ENCODE measurements at places on chromosomes 11 and 22.
A peak's percentile ranks its signal among the peaks of the same experiment; 100 is the strongest.

DNA sequence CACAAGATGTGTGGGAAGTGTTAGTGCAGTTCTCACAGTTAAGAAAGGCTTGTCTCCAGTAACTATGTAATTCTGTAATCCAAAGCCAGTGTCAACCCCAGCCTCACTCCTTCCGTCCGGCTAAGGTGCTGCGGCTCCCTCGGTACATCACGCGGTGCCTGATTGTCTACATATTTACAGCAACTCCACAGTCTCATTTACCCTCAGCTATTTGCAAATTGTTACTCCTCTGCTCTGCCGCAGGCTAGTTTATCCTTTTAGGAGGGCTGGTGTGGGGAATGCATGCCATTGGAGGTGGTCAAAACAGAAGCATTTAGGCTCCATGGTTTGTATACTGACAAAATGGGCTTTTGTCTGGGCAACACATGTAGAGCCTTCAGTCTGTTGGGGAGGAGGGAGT lies 358.3 kb downstream of the METTL15 start:
- DNase-seq, result no peak

- DNase-seq, result peak; percentile 93
These were observed 41.0 kb upstream of the MS4A8 start for GRCh38 chr11:60658409-60658808.

GRCh38 chr11:64838600-64839334 lies 5.7 kb downstream of the CDC42BPG start:
- DNase-seq, result no peak

- no peak for DNase-seq
These were observed 16.5 kb upstream of the APOBEC3A start for GRCh38 chr22:38940811-38941384.

DNA sequence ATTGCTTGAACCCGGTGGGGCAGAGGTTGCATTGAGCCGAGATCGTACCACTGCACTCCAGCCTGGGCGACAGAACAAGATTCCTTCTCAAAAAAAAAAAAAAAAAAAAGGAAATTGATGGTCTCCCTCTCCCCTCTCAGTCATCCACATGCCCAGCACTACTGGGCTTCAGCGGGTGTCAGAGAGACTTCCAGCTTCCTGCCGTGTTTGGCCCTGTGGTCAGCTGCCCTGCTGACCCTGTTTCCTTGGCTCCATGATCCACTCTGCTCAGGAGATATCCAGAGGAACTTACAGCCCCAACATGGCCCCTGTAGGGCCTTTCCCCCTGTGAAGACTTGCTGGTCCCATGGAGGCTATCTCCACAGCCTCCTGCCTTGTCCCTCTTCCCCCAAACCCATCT lies 6.1 kb upstream of the PNPLA3 start:
- DNase-seq, result no peak

GRCh38 chr11:3201677-3202181 lies 16.9 kb downstream of the MRGPRG start:
- no peak for DNase-seq

DNA sequence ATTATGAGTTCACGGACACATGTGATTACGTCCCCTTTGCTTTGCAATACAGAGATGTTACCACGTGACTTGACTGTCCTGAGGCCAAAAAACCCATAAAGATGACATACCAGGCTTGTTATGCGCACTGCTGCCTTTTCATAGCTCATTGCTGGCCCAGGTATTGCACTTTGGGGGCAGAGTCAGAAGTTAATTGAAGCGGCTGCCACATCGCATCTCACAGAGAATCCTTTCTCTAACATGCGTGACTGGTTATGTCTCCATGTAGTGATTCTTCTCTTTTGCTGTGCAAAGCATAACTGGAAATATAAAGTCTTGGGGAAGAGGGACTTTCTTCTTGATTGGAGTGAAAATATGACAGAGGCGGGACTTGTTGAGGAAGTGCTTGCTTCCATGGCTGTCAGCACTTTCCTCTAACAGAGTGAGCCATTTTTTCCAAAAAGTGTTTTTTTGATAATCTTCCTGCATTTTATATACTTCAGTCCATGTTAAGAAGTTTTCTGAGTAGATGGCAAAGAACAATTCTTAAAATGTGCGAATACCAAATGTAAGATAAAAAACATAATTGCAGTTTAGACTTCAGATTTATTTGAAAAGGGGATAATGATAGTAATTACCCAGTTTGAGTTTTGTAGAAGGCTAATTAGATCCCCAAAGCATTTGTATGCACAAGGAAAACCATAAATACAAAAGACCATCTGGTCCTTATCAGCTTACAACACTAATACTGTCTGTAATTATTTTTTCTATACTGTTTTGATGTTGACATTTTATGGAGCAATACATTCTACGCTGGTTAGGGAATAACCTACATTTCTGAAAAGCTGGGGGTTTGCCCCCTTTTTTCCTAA lies 324.6 kb upstream of the MTNR1B start:
- peak; percentile 59 for DNase-seq

- DNase-seq, result no peak
These were observed 18.5 kb downstream of the FIBIN start for GRCh38 chr11:27012234-27012921.

GRCh38 chr11:32527261-32528175 lies 56.1 kb upstream of the EIF3M start:
- no peak for DNase-seq

GRCh38 chr11:35061516-35062440 lies 77.2 kb upstream of the CD44 start:
- DNase-seq, result peak; percentile 95

DNA sequence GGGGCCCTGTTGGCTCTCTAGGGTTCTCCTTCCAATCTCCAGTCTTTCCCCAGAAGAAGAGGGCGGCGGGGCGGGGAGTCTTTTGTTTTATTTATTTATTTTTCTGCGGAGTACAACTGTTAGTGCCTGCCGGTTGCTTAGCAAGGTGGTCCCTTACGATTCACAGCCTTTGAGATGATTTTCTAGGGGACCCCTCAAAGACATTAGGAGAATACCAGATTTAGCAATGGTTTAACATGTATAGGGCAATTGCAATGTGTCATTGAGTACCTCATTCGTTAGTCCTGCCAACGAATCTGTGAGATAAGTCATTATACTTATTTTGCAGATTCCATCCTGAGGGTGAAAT lies 307 bp upstream of the MRPL16 start:
- DNase-seq, result no peak

DNA sequence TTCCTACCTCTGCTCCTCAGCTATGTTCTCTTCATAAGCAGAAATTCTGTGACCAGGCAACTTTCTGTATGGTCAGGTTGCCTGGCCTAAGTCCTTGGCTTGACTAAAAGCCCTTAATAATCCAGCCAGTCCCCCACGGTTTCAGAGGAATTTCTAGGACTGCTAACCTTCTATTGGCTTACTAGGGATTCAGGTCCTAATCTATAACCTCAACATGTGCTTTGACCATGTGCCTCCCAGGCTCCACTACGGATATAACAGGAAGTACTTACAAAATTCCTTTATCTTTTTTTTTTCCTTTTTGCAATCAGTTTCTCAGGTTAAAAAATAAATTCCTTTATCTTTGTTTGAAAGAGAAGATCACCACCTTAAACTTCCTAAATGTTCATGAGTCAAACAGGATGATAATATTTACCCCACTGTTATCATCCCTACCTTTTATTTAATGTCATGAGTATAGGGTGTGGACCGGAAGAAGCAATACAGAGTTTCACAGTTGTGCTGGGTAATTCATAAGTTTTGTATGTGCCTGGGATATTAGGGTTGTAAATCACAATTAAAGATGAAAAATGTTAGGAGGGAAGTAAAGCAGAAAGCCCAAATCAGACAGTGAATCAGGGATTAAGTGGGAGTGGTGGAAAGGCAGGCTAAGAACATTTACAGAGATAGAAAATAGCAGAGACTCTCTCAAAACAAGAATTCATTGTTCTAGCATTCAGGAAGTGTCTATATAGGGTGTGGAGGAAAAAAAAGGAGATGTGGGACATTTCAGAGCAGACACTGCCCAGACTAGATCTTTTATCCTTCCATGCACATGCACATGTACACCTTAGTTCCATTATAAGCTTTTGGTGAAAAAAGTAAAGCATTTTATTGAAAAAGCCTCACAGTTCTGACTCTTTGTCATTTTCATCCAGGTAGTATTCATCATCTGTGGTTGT lies 10.7 kb upstream of the POGLUT3 start:
- no peak for DNase-seq

GRCh38 chr11:77558380-77558779 lies 31.4 kb upstream of the AQP11 start:
- no peak for DNase-seq

DNA sequence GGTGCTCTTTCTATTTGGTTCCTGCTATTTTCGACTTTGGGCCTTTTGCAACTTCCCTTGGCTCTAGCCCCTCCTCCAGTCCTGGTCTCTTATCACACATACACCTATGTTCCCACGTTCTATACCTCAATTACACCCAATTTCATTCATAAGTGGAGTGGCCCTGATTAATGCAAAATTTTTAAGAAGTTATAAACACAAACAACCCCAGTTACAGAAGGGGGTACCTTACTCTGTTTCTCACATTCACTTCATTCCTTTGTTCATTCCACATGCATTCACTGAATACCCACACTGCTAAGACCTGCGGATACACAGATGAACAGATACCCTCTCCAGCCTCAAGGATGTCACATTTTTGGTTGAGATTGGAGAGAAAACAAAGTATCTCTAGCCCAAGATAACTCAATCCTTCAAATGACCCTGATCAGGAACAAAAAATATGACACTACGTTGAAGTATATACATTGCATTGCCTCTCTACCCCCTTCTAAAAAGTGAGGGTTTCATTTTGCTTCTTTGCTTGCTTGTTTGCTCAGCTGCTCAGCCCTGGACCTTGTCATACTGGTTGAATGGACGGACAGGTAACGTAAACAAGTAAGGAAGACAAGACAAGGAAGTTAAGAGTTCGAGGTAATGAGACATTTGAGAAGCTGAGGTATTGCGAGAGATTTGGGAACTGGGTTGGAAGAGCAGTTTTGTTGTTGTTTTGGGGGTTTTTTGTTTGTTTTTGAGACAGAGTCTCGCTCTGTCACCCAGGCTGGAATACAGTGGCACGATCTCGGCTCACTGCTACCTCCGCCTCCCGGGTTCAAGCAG lies 3.6 kb upstream of the VPS37C start:
- peak; percentile 80 for DNase-seq

- DNase-seq, result no peak
These were observed 6.9 kb upstream of the PSMC3 start for GRCh38 chr11:47433157-47433556.

GRCh38 chr22:44666207-44666585 lies 35.8 kb upstream of the PRR5 start:
- no peak for DNase-seq

- DNase-seq, result no peak
These were observed 128.8 kb downstream of the SGSM3 start for GRCh38 chr22:40499209-40499623.

- peak; percentile 98 for DNase-seq
These were observed 67.2 kb downstream of the C11orf91 start for GRCh38 chr11:33633251-33634003.

- no peak for DNase-seq
These were observed 49.9 kb upstream of the GDPD4 start for GRCh38 chr11:77351281-77351886.

DNA sequence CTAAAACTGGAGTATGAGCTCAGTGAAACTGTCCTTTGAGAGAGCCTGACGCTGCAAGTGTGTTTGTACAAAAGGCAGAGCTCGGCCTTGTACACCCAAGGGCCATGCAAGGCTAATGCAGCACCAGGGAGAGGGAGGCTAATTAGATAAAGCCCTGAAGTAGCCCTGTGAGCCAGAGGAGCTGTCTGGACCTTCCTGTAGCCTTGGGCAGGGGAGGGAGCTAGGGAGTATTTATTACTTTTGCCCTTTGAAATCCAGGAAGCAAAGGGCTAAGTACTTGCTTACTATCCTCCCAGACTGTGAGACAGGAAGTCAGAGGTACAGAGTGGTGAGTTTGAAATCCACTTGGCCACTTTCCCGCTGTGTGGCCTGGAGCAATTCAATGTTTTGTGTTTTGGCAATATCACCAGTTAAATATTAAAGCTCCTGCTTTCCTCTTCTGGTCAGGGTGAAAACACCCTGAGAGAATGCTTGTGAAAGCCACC lies 10.2 kb upstream of the LDHA start:
- DNase-seq, result no peak

DNA sequence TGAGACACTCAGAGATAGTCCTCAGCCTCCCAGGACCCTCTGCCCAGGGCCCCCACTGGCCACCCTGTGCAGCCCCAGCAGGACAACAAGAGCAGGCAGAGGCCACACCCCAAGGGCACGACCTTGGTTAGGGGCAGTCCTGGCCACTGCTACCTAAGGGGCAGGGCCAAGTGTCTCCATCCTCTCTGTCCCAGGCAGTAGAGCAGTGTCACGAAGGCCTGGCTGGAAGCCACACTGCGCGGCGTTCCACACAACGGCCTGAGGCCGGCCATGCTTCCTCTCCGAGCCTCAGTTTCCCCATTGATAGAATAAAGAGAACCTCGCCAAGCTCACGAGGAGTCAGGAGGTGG lies 1074.3 kb downstream of the BRD1 start:
- no peak for DNase-seq

GRCh38 chr22:39502789-39503409 lies 809 bp downstream of the MIEF1 start:
- DNase-seq, result no peak

Data from NCI-H748 treated with DMSO at 0.1 percent for 48 hours (cell line).